Stimulated activated CD8-positive, alpha-beta memory T cell treated with anti-CD3 and anti-CD28 coated beads, Interleukin-15, amount 100 ng/mL, for 24 hours (primary cell): ENCODE measurements at places on chromosomes 1 and 21.
A peak's percentile ranks its signal among the peaks of the same experiment; 100 is the strongest.

DNA sequence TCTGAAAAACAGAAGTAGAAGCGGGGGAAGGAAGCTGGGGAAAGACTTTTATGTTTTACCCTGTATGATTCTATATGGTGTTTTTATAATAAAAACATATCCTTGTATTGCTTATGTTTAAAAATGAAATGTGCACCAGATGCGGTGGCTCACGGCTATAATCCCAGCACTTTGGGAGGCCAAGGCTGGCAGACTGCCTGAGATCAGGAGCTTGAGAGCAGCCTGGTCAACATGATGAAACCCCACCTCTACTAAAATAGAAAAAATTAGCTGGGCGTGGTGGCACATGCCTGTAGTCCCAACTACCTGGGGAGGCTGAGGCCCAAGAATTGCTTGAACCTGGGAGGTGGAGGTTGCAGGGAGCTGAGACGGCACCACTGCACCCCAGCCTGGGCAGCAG, 155.4 kb downstream of the SMYD3 start:
- no peak for DNase-seq

GRCh38 chr1:168443899-168444298, 99.9 kb downstream of the XCL2 start:
- DNase-seq = no peak

GRCh38 chr1:203795441-203796235, at the start of the genes ZBED6 and ZC3H11A:
ZBED6 (plus strand) TSS chr1:203795623; CDS start chr1:203797523, 1,900 bp downstream.
ZC3H11A (plus strand) TSS chr1:203795623; CDS start chr1:203817071, 21,448 bp downstream.
- peak; percentile 86 for DNase-seq

- DNase-seq = no peak
Measured at GRCh38 chr1:53605181-53605580, 133.8 kb downstream of the GLIS1 start.

DNA sequence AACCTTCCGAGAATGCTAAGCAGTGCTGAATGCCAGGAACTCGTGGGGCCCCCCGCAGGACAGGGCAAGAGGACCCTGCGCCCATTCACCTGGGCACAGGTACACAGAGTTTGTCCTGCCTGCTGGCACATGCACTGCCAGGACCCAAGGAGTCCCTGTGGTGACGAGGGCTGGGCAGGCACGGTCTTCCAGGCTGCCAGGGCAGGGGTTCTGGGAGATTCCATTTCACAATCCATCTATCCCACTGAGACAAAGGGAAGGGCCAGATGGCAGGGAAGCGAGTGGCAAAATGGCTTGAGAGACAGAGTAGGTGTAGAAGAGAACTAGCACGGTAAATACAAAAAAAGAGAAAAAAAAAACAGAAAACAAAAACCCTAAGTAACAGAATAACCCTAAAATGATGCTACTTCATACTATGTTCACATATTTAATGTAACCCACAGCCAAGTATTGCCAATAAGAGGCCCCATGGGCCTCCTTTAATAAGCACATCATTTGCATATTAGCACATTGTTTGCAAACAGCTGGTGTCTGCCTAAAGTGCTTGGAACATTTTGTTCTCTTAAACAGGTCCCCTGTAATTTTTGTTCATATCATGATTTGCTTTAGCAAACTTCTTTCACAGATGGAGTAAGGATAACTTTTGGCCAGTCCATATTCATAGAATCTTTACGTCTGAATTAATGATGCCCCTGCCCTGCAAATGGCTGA, 83.8 kb downstream of the STUM start:
- no peak for DNase-seq

- no peak for DNase-seq
Measured at GRCh38 chr1:117732065-117732797, 126.4 kb downstream of the TENT5C start.

DNA sequence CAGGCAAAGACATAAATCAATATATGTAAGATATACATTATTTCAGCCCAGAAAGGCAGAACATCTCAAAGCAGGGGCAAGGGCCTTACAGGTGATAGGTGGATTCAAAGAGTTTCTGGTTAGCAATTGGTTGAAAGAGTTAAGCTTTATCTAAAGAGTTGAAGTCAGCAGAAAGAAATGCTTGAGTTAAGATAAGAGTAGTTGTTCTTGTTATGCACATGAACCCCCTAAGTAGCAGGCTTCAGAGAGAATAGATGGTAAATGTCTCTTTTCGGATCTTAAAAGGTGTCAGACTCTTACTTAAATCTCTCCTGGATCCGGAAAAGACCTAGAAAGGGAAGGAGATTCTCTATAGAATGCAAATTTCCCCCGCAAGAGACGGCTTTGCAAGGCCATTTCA, 8.3 kb upstream of the ZBTB40 start:
- DNase-seq = no peak

GRCh38 chr1:16979475-16980327, 719 bp downstream of the MFAP2 start:
- DNase-seq = no peak

- DNase-seq = no peak
Measured at GRCh38 chr1:95386371-95386770, 152.4 kb downstream of the RWDD3 start.

GRCh38 chr1:176416777-176417176, 46.2 kb upstream of the PAPPA2 start:
- no peak for DNase-seq

- no peak for DNase-seq
Measured at GRCh38 chr21:35796844-35797243, 263.5 kb downstream of the SETD4 start.

DNA sequence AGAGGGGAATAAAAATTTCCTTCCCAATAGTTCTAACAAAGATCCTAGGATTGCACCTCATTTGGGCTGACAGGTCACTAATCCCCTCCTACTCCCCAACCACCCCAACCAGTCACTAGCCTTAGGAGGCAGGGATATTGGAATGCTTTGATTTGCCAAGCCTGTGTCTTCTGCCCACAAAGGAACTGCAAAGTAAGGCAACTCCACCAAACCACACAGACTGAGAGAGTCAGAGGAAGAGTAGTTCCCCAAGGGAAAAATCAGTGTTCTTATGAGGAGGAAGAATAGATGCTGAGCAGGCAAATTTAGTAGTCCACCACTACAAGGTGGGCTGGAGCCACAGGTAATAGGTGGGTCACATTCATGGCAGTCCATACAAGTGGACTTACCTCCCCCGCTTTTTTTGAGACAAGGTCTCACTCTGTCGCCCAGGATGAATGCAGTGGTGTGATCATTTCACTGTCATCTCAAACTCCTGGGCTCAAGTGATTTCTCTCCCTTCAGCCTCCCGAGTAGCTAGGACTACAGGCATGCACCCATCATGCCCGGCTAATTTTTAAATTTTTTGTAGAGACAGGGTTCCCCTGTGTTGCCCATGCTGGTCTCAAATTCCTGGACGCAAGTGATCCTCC, 3.7 kb upstream of the TMEM39B start:
- DNase-seq = no peak

- DNase-seq = no peak
Measured at GRCh38 chr1:150420560-150421265, 56.8 kb downstream of the RPRD2 start.

DNA sequence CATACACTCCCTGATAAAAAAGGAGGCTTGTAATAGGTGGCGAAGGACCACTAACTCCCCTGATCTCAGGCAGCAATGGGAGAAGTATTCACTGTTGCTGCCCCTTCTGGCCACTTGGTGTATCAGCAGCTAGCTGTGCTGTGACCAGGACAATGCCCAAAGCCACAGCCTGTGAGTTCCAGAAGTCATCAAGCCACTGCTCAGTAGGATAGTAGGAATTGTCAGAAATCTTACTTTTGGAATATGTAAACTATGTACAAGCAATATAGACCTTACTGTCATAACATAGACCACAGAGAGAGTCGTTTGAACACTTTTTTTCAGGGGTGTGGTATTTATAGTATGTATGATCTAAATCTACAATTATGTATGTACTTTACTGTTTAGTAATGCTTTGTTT, 248.3 kb upstream of the CAMK1G start:
- no peak for DNase-seq
